ENCODE measurements at places on chromosomes 12 and 14.

DNA sequence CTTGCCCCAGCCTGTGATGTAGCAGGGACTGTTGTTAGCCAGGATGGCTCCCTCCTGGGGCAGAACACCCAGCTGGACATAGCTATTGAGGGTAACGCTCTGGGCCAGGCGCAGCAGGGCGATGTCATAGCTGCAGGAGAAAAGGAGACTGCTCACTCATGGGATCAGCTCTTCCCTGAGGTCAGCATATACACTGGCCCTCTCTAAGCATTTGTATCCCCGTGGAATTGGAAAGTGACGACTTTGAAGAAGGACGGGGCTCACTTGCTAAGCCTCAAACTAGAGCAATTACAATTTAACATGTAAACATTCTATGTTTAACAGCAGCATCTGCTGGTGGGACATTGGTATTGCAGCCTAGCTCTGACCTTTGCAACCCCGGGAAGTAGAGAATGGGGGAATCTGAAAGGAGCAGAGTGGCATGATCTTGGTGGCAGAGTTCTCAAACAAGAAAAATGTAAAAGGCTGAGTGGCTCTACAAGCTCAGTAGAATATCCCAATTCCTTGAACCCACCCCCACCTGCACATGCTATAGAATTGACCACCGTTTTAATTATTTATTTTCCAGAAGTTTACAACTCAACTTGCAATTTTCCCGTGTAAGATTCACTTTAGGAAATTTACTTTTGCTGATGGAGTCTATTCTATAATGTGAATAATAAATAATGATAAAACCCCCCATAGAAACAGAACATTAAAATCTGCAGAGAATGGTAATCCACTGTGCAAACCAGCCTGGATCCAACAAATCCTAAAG is 5.0 kb downstream of the CELA1 start:
- peak; percentile 81 for DNase-seq

DNA sequence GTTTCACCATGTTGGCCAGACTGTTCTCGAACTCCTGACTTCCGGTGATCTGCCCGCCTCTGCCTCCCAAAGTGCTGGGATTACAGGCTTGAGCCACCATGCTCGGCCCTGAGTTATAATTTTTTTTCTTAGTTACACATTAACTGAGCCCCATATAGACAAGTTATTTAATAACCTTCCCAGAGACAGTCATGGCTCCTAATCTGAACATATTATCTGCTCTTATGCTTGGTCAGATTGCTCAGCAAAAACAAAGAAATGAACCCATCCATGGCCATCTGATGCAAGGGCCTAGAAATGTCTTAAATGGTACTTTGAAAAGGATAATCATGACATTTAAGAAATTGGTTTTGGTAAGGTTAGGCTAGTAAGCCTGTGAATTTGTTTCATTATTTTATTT is 13.0 kb downstream of the SAMD15 start:
- no peak for DNase-seq

GRCh38 chr14:68951035-68951797 is 27.9 kb downstream of the ACTN1 start:
- peak; percentile 99 for DNase-seq

DNA sequence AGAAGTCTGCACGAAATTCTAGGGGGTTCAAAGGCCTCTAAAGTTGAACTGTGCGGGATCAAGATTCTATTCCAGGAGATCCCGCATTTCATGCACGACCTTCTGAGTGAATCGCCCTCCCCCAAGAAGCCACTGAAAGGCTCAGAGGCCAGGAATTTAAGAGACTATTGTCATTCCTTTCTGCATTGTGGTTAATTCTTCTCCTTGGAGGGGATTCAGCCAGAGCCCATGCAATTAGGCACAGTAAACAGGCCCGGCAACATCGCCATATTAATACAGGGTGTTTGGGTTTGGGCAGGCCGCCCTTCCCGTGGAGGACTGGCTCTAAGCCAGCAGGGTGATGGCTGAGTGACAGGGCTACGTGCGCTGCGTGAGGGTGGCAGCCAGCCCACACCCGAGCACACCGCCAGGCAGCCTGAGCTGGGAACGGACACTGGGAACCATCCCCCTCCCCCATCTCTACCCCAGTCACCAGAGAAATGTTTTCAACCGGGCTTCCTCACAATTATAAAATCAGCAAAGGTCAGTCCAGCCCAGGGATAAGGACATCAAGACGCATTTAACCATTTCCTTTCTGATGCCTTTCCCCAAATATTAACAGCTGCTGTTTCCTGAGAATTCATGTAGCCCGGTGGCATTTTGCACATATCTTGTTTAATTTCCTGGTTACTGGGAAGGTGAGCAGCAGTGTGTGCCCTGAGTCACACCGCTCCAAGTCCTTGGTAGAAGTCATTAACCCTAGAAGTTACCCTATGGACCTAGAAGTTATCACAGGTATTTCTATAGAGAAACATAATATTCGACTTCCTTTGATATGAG is 12.5 kb downstream of the EGLN3 start:
- DNase-seq = peak; percentile 87

DNA sequence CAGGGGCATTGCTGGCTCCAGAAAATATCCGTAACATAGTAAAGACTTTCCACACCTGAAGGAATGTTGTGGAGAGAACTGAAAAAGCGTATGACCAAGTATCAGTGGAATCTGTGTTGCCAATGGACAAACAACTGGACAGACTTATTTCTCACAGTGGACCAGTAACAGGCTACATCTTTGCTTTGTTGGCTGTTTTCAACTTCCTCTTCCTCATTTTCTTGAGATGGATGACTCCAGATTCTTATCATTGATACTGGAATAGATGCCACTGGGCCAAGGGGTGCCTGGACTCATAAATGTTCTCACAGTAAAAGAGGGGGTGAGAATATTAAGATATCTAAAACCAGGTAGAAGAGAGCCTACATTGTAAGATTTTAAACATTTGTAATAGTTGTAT is 6.4 kb downstream of the GAS2L3 start:
- DNase-seq = no peak

GRCh38 chr14:71645656-71646055 is 286.6 kb upstream of the RGS6 start:
- DNase-seq = no peak

Data from sigmoid colon (tissue), 7 donors.